ENCODE measurements at places on chromosomes 11 and 22. TPM values are rescaled to one million over a fixed set of nuclear protein-coding genes. Genes with fewer than 3 reads are reported as not detected.
A peak's percentile ranks its signal among the peaks of the same experiment; 100 is the strongest.

The PVALB gene
- not detected for total RNA-seq

The POU2AF3 gene
- total RNA-seq = not detected

DNA sequence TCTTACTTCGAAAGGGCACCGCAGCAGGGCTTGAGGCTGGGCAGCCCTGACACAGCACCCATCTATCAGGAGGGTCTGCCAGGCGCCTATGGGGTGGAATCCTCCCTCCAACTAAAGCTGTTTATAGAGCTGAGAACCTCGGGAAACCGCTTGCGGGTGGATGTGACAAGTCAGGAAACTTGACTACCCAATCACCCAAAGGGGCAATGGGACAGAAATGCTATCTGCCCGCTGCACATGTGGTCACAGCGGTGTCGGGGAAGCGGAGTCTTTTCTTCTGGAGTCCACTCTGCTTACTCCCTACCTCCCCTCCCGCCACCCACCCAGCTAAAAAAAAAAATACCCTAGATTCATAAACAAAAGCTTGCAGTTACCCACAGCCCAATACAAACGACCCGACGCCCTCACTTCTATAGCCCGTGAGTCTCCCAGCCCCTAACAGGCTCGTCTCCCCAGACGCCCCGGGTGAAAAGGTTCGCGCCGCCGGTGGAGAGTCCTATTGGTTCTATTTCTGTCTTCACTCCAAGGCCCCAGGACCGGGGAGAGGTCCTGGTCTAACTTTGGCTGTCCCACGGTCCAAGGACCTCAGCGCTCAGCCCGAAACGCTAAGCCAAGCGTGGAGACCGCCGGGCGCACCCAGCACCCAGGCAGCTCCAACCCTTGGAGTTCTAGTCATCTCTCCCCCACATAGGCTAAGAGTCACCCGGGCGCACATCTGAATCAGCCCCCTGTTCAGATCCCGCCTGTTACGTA is 1.4 kb downstream of the TRPC6 start:
- no peak for DNase-seq

GRCh38 chr11:66333896-66334604 is 2.2 kb downstream of the RIN1 start:
- DNase-seq = no peak

DNA sequence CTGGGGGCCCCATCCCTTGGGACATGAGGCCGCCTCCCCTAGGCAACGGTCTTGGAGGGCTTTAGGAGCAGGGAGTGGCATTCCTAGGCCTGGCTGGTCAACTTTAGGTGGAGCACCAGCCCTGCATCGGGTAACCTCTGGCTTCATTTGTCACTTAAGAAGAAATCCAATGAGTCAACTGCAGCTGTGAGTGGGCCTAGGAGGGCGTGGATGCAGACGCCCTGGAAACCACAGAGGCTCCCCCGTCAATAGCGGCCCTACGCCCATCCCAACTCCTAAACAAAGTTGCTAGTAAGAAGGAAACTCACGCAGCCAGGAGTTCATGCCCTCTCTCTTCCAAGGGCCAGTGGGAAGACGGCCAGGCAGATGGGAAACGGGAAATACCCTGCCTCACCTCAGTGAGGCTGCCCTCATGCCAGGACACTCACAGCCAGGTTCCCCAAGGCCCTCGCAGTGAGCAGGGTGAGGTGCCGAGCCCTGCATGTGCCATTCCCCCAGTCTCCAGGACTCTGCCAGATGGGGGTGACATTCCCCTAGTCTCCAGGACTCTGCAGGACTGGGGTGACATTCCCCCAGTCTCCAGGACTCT is 20.8 kb downstream of the BID start:
- peak; percentile 71 for DNase-seq

GRCh38 chr11:19735157-19735908 is 22.7 kb downstream of the NAV2 start:
- no peak for DNase-seq

GRCh38 chr22:40477683-40478337 is 107.4 kb downstream of the SGSM3 start:
- no peak for DNase-seq

DNA sequence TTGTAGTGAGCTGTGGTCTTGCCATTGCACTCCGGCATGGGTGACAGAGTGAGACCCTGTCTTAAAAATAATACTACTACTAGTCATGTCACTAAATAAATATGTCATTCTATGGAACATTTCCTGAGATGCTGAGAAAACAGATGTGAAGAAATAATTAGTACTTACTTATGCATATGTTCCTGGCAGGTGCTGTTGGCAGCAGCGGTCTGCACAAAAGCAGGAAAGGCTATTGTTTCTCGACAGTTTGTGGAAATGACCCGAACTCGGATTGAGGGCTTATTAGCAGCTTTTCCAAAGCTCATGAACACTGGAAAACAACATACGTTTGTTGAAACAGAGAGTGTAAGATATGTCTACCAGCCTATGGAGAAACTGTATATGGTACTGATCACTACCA is 8.8 kb downstream of the ARCN1 start:
- no peak for DNase-seq

- DNase-seq = no peak
Measured at GRCh38 chr11:125594958-125595357, 2.3 kb downstream of the STT3A start.

DNA sequence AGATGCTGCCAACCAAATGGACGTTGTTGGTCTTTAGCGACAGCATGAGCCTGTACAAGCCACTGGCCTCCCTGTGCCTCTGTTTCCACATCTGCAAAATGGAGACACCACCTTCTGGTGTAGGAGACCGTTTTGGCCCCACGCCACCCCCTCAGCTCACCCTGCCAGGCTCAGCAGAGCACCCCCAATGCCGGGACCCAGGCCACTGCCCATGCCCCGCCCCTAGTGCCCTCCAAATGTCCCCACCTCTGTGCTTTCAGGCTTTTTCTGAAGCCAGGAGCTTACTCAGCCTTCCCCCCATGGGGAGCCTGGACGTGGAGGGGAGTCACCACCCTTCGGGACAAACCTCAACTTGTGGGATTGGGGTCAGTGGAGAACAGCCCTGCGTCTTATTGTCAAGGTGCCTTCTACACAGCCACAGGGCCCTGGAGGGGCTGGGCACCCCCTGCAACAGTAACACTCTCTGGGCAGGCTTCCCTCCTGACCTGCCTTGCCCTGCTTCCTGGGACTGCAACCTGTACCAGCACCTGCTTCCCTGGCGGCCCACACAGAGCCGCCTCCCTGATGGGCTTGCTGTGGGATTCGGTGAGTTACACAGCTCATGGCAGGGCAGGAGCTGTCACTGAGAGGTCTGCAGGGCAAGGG is 24.6 kb upstream of the RTL6 start:
- no peak for DNase-seq

- DNase-seq = no peak
Measured at GRCh38 chr11:838441-839279, 3.7 kb downstream of the POLR2L start.
